ENCODE measurements at places on chromosomes 3 and 15.

DNA sequence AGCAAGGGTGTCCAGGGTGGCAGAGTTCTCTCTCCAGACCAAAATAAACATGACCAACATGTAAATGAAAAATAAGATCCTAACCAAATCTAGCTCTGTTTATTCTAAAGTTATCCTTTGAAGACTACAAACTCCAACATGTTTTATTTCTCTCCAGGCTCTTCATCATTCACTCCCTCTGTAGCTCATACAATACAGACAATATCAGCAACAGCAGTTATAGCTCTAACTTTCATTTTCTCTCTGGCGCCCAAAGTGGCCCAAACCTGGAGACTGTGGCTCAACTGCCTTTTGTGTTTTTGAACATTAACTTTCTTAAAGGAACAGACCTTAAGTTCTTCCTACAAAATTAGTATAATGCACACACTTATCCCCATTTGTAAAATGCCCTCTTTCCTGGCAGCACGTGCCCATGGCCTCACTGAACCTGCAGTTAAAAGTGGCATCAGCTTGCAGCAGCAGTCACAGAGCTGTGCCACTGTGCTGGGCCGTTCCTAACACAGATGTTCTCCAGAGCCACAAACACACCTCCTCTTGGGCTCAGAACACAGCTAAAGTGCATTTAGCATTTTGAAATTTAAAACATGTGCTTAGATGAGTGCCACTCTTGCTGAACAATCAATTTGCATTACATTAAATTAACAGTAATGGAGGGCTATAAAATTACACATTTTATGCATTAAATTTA is 91.9 kb downstream of the RORA start:
- no peak for DNase-seq

- no peak for DNase-seq
Observed at GRCh38 chr3:192409838-192410683, 317.3 kb downstream of the FGF12 start.

DNA sequence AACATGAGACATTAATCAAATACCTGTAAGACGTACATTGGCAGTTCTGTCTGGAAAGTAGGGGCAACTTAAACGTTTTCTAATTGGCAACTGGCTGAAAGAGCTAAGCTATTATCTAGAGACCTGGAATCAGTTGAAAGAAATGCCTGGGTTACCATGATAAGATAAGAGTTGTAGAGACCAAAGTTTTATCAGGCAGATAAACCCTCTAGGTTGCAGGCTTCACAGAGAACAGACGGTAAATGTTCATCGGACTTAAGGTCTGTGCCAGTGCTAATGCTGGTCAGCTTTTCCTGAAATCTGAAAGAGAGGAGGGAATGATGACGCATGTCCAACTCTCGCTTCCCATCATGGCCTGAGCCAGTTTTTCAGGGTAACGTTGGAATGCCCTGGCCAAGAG is 196.2 kb downstream of the ROBO2 start:
- no peak for DNase-seq

DNA sequence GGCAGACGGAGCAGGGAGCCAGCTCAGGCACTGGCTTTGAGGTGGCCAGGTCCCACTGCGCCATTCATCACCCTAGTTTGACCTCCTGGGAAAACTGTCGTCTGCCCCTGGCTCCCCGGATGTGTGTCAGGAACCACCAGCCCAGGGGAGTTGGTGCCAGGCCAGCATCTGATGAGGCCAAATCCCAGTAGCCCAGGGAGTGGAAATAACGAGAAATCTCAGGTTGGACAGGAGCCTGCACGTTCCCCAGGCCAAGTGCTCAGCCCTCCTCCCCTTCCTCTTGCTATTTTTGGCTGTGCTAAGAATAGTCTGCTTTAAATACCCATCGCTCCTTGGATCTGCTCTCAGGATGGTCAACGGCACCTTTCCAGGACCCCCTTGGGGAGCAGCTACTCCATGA is 93.1 kb upstream of the RPL32 start:
- DNase-seq, result no peak

- DNase-seq, result no peak
Observed at GRCh38 chr3:177058648-177059047, 138.6 kb downstream of the TBL1XR1 start.

DNA sequence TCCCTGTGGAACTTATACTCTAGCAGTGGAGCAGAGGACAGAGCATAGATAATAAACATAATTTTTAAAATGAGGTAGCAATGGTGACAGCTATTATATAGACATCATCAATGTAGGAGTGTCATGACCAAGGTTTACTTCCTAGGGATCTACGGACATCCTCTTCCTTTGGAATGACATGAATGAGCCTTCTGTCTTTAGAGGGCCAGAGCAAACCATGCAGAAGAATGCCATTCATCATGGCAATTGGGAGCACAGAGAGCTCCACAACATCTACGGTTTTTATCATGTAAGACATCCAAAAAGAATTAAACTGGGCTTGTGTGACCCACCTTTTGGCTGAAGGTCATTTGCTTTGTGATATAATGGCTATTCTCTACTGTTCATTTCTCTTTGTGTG is 30.1 kb upstream of the CAPN3 start:
- no peak for DNase-seq

GRCh38 chr3:99810403-99810802 is 7.3 kb upstream of the CMSS1 start:
- DNase-seq, result no peak

- no peak for DNase-seq
Observed at GRCh38 chr3:185724761-185725160, 100.1 kb downstream of the IGF2BP2 start.

DNA sequence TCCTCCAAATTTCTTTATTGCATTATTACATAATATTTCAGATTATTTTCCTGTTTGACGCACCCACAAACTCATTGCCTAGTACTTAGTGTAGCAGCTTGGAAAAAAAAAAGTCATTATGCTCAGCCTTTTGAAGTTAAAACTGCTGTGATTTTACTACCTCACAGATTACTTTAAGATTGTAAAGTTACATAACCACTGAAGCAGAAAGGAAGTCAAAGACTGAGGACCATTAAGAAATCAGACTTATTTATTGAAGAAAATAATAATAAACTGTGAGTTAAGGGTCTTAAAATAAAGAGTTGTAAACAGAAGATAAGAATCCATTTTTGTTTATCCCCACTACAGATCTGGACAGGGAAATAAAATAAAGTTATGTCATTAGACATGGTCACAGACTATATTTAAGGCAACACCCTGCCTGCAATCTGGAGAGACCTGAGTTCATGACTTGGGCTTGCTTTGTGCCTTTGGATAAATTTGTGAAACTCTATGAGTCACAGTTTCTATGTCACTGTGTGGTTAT is 212.1 kb upstream of the ROBO2 start:
- DNase-seq, result no peak

GRCh38 chr3:106191211-106191610 is 322.4 kb upstream of the CBLB start:
- no peak for DNase-seq

DNA sequence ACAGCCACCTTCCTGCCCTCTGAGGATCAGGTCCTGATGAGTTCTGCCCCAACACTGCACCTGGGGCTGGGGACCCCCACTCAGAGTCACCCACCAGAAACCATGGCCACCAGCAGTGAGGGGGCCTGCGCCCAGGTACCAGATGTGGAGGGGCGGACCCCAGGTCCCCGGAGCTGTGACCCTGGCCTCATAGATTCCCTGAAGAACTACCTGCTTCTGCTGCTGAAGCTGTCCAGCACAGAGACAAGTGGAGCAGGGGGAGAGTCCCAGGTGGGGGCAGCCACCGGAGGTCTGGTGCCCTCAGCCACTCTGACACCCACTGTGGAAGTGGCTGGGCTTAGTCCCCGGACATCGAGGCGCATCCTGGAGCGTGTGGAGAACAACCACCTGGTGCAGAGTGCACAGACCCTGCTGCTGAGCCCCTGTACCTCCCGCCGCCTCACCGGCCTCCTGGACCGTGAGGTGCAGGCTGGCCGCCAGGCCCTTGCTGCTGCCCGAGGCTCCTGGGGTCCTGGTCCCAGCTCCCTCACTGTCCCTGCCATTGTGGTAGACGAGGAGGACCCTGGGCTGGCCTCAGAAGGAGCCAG is 27.0 kb upstream of the SLC28A1 start:
- DNase-seq, result no peak

GRCh38 chr15:29589975-29590374 is 232.3 kb downstream of the TJP1 start:
- DNase-seq, result no peak

DNA sequence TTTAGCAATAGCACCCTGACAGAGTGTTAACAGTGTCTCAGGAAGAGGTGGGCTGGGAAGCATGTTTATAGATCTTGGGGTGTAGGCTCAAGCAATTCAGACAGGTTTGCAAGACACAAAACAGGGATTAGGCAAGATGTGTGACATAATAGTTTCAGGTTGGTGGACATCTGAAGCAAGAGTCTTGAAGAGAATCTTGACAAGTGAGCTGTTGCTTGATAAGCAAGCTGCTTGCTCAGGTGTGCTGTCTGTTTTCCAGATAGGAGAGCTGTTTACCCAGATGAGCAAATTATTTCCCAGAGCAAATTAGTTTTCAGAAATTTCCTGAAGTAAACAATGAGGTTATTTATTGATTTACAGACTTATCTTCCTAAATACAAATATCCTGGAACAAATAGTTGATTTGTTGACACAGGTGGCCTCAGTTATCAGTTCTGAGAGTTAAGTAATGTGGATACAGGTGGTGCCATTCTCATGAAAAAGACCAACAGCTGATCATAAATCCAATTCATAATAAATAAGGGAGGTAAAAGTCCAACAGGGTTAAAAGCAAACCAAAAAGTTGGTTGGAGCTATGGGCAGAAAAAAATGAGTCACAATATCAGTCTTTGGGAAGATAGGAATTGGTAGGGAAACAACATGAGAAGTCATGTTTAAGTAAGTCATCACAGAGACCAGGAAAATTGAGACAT is 437.3 kb downstream of the TBL1XR1 start:
- no peak for DNase-seq

DNA sequence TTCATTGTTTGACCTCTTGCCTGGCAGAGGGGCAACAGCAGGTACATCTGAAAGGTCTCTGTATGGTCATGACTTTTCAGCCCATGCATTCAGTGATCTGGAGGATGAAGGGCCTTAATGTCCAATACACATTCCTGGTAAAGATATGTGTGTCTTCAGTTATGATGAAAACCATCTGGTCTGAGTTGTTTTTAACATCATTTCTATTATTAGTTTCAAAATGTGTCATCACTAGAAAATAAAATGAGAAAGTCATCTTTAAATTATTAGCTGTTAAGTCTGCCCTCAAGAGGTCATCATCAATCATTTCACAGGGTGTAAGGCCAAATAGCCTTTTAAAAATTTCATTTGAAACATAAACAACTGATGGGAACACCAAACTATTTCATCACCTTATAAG is 92.1 kb upstream of the PLSCR4 start:
- no peak for DNase-seq

GRCh38 chr3:134998158-134998557 is 203.1 kb downstream of the EPHB1 start:
- DNase-seq, result no peak

DNA sequence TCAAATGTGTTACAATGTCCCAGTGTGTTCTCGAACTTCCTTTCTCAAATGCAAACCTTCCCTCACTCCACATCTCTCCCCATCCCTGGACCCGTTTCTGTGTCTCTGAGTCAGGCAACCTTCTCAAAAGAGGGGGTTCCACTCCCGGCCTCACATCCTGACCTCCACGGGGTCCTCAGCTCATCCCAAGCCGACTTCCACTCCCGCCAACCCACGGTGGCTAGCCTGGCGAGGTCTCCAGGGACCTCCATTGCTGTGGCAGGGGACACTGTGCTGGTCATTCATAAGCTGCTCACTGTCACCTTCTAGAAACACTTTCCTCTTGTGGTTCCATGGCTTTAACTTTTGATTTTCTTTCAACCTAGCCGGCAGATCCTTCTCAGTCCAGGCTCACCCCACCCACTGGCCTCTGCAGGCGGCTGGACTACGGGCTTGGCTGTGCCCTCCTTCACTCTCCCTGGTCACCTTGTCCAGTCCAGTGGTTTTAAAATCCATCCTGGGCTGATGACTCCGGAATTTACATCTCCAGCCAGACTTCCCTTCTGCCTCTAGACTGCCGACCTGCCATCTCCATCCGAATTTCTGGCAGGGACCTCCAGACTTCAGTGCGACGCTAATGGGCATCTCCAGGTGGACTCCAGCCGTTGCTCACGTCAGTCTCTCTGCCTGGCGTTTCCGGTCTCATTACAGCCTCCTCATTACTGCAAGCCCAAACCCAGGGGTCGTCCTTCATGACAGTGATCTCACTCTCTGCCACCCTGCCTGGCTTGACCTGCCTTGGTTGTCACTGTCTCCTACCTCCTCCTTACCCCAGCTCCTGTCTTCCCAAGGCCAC is 20.0 kb downstream of the ABTB1 start:
- no peak for DNase-seq

DNA sequence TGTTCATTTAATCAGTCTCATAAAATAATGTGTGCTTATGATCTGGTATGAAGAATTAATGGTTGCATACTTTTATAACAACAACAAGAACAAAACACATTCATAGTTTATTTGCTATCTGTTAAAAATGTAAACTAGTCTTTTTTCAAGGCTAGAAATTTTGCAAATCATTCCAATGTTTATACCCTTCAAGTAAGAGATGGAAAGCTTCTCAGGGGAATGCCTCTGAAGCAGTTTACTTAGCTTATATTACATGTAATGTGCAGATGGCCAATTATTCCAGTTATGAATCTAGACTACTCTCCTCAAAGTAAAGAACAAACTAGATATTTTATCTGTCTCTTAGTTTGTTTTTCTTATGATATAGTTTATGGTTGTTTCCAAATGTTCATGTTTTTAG is 575.4 kb downstream of the NAALADL2 start:
- no peak for DNase-seq

DNA sequence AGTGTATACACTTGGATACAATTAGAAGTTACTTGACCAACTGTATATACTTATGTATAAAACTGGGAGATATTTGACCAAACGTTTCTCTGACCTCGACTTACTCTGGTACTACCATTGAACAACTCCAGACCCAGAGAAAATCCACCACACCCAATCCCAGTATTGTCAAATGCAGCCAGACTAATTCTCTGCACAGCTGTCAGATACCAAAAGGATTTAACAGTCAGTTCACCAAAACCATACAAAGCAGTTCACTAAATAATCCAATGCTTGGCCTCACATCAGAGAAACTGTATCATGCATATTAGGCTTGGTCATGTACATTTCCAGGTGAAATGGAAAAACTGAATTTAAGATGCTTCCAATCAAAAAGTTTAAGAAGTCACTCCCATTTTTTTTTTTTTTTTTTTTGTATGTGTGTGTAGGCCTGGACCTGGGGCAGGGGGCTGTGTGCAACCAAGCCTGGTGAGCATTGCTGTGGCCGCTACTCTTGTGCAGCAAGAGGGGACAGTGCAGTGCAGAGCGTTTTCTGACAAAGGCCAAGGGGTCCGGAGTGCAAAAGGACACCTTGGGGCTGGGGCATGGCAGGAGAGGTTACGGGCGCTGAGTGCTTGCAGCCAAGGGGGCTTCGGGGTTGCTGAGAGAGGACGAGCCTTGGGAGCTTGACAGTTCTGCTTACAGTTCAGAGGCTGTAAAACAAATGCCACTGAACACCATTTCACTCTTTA is 1.4 kb downstream of the TOMM70 start:
- peak; percentile 1 for DNase-seq

DNA sequence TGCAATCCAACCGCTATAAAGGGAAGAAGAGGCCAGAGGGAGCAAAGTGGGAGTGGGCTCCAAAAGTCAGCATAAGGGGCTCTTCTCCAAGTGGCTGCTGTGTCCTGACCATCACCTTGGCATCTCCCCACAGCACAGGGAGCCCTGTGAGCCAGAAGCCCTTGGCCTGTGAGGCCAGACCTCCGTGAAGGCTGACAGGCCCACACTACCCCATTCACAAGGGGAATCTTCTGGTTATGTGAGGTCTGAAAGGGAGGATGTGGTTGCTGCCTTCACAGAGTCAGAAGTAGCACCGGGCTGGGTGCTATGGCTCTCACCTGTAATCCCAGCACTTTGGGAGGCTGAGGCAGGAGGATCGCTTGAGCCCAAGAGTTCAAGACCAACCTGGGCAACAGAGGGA is 2.6 kb upstream of the ULK3 start:
- no peak for DNase-seq

Measured in activated CD4-positive, alpha-beta T cell treated with anti-CD3 and anti-CD28 coated beads for 4 hours (primary cell).